ENCODE measurements at places on chromosomes 2 and 18.

DNA sequence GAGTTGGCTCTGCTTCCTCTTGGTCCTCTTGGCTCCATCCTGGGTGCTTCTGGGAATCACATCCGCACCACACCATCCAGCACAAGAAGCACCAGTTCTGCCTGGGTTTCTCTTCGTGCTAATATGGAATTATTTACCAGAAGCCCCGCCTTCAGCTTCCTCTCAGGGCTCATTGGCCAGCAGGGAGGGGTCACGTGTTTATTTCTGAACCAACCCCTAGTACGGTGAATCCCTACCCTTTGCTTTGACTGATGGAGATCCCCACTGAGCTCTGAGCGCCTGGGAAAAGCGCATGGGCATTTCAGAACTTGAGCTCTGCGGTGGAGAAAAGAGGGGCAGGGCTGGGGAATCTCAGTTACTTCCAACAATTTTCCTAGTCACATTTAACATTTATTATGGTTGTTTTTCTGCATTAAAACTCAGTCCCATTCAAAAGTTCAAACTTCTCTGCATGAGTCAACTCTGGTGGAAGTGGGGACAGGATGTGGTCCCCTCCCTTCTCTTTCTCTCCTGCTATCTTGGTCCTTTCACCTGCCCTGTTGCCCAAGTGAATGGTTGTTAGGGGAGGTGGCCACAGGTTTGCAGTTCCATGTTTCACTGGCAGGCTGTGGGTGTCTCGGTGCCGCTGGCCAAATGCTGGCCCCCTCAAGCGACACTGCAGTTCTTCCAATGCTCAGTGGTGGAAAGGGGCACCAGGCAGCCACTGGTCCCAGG lies 76.4 kb upstream of the TTC39C start:
- DNase-seq, result no peak

DNA sequence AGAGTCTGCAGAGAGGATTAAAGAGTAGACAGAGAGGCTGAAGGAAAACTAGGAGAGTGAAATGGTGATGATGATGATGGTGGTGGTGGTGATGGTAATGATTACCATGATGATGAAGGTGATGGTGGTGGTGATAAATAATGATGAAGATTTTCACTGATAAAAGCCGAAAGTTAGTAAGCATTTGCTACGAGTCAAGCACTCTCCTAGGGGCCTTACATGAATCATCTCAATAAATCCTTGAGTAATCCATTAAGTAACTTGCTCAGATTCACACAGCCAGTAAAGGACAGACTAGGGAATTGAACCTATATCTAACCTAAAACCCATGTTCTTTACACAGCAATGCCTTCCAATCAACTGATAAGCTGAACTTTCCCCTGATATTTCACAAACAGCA lies 106.7 kb upstream of the PGAP1 start:
- DNase-seq, result no peak

DNA sequence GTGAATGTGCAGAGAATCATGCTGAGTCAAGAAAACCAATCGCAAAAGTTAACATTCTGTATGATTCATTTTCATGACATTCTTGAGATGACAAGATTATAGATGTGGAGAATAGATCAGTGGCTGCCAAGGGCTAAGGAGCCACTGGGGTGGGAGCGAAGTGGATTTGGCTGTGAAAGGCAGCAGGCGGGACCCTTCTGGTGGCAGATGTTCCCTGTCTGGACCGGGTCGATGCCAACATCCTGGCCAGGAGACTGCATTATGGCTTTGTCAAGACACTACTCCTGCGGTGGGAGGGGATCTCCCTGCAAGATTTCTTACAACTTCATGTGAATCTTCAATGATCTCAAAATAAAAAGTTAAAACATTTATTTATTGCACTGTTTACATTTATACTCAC lies 427.9 kb downstream of the GALR1 start:
- DNase-seq, result no peak

- no peak for DNase-seq
Measured at GRCh38 chr2:75174981-75175380, 24.3 kb downstream of the TACR1 start.

- DNase-seq, result no peak
Measured at GRCh38 chr18:49152885-49153284, 202.1 kb upstream of the SMAD7 start.

DNA sequence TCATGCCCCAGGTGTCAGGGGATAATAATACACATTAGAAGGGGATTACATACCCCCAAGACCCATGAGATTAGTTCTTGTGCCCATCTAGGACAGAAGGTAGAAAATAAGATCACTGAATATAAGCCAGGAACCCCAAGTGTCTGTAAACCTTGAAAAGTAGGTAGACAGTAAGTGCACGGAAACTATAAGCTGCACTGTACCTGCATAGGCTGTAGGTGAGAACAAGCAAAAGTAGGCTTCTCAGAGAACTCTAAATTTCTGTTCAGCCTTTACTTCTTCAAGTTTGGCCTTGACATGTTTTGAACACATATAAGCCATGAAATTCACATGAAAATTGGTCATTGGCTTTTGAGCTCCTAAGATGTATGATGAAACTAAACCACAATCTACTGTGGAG lies 113.0 kb upstream of the FSIP2 start:
- no peak for DNase-seq

GRCh38 chr2:127400897-127401756 lies 13.4 kb upstream of the MAP3K2 start:
- no peak for DNase-seq

DNA sequence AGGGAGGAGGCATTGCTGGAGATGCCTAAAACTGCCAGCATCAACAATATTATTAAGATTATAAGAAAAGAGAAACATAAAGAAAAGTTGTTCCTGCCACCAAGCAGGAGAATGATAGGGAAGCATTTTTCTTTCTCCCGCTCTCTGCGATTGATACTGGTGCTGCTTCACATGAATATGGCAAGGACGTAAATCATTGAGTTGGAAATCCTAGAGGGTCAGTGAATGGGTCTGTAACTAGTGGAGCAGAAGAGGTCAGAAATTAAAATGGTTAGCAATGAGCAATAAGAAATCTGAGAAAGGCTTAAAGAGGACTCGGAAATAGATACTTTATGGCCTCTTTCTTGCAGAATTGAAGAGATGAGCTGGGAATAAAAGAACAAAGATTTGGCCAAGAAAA lies 631.7 kb downstream of the BCL11A start:
- no peak for DNase-seq

- no peak for DNase-seq
Measured at GRCh38 chr2:217510771-217511291, 492.0 kb downstream of the TNS1 start.

- DNase-seq, result peak; percentile 44
Measured at GRCh38 chr2:176096986-176097819, 2.4 kb upstream of the HOXD12 start.

DNA sequence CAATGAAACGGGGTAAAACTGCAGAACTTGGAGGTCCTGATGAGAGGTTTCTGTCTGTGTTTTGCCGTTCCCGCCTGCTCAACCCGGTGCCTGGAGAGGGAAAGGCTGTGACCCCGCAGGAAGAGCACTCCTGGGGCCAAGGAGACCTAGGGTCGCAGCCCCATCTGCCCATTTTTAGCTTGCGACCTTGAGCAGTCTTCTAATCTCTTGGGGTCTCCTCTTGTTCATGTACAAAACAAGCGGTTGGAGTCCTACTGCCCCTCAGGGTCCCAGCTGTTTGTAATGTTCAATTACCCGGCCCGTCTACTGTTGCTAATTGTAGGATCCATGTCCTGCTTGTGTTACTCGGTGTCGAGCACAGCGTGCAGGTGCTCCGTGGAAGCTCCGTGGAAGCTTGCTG lies 104.5 kb downstream of the PTGR3 start:
- DNase-seq, result no peak

- no peak for DNase-seq
Measured at GRCh38 chr2:142112757-142113221, 18.0 kb downstream of the LRP1B start.

DNA sequence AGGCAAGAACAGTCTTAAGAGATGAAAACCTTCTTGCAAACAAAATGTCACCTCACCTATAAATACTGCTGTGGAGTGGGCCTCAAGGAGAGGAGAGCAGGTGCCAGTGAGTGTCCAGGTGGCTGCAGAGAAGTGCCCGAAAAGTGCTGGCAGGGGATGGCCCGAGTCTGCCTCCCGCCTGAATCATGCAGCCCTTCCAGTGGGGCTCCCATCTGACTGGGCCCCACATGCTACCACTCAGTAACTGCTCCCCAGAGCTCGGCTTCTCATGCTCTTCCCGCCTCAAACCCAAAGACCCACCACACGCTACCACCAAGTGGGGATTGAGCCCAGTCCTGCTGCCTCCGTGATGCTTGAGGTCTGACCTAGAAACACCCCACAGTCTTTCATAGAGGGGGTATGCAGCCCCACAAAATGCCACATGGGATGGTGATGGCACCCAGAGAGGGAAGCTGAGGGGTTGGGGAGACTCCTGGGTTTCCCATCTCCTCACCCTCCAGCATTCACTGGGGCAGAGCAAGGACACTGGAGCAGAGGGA lies 7.4 kb downstream of the HS6ST1 start:
- peak; percentile 0 for DNase-seq

GRCh38 chr18:56221195-56222065 lies 417.0 kb downstream of the TXNL1 start:
- DNase-seq, result no peak
